ENCODE measurements at places on chromosomes 6 and 20.

GRCh38 chr20:61289166-61289565 lies 37.1 kb downstream of the CDH4 start:
- DNase-seq, result no peak

DNA sequence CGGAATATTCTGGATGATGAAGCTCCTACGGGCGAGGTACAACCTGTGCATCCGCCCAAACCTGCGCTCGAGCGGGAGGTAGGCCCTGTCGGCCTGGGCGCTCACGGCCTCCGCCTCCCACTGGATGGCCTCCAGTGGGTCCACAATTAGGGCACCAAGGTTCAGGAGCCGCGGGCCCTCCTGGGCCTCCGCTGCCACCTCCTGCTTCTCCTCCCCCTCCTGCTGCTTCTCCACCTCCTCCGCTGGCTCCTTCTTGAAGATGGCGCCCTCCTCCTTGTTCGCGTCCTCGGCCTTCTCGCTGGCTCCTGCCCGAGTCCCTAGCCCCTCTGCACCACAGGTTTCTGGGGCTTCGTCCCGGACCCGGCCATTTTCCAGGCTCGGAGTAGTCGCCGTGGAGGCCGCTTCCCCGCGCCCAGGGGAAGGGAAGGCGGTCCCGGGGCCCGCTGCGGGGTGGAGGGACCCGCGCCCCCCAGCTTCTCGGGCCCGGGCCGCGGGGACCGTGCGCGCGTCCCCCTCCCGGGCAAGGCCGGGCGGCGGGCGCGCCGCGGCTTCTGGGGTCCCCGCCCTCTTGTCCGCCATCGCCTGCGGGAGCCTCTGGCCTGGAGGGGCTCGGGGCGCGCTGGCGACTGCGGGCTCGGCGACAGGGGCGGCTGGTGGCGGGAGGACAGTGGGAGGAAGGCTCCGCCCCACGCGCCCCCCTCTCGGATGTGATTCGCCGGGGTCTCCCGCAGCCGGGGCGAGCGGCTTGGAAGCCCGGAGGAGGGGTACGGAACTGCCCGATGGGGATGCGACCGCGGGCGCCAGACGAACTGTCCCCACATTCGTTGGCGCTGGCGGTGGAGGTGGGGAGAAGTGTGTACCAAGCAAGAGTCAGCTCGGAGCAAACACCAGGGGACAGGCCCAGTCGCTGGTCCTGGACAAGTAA lies 17.6 kb downstream of the PLAGL2 start:
- peak; percentile 24 for DNase-seq

- no peak for DNase-seq
Observed at GRCh38 chr6:11711003-11711983, 67.3 kb downstream of the ADTRP start.

- no peak for DNase-seq
Observed at GRCh38 chr20:59703046-59703445, 98.7 kb downstream of the PHACTR3 start.

DNA sequence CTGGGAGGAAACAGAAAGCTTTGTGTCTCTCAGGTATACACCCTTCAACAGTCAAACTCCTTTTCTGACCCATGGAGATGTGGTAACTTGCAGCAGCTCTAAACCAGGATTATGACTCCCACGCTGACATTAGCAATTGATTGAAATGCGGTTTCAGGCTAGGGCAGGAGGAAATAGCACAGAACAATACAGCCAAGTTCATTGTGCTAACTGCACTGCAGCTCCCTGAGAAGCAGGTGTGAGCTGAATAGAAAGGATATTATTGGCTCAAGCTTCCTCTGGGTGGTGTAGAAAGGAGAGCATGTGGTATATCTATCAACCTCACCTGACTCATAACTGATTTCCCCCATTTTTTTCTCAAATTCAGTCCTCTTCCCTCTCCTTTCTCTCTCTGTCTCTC lies 612.3 kb upstream of the BTBD3 start:
- no peak for DNase-seq

- DNase-seq, result no peak
Observed at GRCh38 chr20:23928788-23929187, 49.2 kb upstream of the CST5 start.

DNA sequence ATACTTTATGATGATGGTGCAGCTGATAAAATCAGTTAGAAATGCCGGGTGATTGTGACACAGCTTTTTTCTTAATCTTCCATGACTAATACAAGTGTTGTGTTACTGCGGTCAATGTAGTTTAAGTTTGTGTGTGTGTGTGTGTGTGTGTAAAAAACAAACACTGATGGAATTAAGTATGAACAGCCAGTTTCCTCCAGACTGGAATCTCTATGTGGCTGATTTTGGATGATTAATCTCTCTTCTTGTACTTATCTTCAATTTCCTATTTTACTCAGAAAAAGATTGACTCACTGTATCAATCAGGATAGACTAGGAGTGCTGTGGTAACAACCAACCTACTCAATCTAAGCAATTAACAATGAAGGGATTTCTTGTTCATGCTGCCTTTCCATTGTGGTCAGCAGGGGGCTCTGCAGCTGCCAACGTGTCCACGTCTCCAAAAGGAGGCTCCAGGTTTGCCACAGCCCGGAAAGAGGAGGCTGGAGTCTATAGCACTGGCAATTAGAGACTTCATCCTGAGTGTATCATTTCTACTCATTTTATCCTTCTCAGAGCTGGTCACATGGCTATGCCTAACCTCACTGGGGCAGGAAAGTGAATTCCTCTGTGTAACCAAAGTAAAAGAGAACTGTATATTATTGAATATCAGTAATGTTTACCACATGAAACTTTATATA lies 107.7 kb downstream of the CD109 start:
- peak; percentile 44 for DNase-seq

- DNase-seq, result no peak
Observed at GRCh38 chr20:328027-328974, 2.9 kb downstream of the SOX12 start.

DNA sequence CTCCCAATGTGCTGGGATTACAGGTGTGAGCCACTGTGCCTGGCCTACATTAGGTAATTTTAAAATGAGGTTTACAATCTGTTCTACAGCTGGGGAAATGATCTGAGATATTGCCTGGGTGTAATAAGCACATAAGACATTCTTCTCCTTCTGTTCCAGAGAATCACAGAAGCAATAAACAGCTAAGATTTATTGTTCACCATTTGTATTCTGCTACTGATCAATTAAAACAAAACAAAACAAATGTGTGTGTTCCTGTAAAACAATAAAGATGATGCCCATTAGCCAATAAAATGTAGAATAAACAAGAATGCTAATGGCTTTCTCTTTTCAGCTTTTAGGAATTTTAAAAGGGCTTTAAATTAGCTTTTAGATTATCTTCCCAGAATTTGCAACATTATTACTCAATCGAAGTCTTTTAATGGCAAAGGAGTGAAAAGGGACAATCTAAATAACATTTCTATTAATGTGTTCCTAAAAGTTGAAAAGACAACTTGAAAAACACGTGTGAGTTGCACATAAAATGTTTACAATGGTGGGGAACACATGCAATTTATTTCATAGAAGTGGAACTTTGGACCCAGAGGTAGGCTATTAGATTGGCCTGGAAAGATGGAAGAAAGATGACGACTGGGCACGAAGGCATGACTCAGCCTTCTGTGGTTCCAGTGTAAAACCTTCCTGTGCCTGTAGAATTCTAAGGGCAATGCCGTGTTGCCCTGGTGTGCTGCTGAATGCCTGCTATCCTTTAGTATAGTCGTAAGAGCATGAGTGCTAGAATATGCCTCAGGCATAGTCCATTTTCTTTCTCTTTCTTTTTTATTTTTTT lies 29.0 kb upstream of the DEK start:
- DNase-seq, result no peak

DNA sequence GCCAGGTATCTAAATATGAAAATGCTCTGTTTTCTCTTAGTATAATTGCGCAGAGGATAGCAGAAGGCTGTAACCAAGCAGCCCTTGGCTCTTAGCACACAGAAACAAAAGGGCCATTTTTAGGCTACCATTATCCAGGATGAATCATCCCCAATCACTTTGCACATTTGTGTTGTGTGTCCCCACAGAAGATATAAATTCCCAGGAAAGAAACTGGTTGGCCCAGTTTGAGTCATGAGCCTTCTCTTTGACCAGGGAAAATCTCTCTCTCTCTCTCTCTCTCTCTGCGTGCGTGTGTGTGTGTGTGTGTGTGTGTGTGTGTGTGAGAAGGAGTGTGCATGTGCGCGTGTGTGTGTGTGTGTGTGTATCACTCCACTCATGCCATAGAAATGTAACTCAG lies 178.5 kb downstream of the FRK start:
- DNase-seq, result no peak

DNA sequence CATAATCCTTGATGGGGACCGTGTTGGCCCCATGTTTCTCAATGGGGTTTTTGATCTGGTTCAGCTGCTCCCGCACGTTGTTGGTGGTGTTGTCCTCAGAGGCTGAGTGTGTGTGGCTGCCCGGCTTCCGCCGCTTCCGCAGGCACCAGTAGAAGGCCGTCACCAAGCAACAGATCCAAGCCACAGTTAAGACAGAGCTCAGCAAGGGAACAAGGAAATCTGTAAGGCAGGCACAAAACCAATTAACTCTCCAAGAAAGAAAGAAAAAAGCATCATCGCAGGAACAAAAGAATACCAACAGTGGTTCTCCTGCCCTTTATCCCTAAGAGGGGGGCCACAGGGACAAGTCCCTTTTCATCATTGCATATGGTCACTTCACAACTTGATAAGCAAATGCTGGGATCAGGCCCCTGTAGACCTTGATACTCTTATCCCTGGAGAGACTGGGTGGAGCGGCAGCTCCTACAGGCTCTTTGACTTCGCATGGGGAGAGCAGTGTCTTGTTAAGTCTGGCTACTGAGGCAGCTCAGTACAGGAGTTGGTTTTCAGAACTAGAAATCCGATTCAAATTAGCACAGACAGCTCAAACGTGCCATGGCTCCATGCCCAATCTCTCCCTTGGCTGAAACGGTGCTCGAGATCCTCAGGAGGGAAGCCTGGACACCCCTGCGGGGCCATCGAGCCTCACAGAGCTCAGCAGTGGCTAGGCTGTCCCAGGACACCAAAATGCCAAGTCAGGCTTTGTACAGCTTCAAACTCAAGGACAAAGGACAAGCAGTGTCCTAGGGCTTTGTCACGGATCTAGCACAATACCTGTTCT lies 33.9 kb downstream of the JAG1 start:
- peak; percentile 59 for DNase-seq

- no peak for DNase-seq
Observed at GRCh38 chr6:1328129-1328800, 16.4 kb downstream of the FOXQ1 start.

DNA sequence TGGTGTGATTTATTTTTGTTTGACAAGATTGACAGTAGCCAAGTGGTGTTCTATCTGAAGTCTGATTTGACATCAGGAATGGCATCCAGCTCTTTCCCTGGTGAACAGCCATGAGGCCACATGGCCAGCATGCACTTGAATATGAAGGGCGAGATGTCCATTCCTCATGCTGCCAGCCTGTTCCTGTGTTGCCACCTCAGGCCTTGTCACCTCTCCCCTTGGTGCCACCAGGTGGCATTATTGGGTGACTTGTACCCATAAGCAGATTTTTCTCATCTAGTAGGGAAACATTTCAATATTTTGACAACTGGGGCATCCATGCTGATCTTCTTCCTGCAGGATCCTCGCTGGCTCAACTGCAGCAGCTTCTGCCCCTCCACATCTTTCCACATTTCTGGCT lies 199.1 kb downstream of the ERMARD start:
- peak; percentile 4 for DNase-seq

GRCh38 chr6:11277275-11278206 lies 45.1 kb upstream of the NEDD9 start:
- no peak for DNase-seq

DNA sequence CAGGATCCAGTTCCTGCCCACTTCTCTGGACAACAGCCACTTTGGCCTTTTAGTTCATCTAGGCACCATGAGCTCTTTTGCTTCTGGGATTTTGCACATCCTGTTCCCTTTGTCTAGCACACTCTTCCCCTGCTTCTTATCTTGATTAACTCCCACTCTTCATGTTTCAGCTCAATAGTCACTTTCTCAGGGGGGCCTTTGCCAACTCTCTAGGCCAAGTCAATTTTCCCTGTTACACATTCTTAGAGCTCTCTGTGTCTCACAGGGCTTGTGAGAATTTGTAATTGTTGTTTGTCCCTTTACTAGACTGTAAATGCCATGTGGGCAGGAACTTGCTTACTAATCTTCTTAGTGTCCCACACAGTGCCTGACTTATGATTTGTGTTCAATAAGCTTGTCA lies 58.1 kb upstream of the EPB41L1 start:
- no peak for DNase-seq

- no peak for DNase-seq
Observed at GRCh38 chr20:58458342-58459057, 56.7 kb downstream of the APCDD1L start.

- no peak for DNase-seq
Observed at GRCh38 chr20:57471496-57472372, 53.2 kb downstream of the CTCFL start.

GRCh38 chr6:32967151-32968091 lies 973 bp upstream of the BRD2 start:
- DNase-seq, result peak; percentile 69

DNA sequence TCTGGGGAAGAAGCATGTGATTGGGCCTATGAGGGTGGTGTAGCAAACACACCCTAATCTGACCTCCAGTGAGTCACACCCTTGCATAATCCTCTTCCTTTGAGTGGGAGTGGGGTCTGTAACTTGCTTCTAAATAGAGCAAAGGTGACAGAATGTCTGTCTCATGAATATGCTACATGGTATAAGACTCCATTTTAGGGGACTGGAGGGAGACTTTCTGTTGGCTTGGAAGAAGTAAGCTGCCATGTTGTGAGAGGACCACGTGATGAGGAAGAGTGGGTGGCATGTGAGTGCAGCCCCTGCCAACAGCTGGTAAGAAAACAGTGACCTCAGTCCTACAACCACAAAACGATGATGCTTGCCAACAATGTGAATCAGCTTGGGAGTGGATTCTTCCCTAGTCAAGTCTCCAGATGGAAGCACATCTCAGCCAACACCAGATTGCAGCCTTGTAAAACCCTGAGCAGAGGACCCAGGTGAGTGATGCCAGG lies 3.7 kb downstream of the AK9 start:
- DNase-seq, result peak; percentile 13

- no peak for DNase-seq
Observed at GRCh38 chr6:105326833-105327770, 75.8 kb downstream of the PREP start.

DNA sequence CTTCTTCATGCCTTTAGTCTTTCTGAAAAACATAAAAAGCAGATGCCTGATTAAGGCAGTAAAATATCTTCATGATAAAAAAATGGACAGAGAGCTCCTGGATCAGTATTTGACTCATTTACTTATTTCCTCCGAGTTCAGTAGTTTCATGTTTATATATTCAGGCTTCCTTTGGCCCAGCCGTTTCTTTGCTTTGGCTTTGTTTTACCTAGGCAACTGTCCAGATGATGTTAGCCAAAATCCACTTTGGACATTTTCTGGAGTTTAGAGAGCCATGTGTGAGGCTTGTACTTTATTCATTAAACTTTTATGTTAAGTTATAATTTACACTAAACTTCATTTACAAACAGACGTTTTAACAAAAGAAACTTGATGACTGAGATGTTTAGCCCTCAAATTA lies 307.1 kb upstream of the RSPO3 start:
- DNase-seq, result no peak

DNA sequence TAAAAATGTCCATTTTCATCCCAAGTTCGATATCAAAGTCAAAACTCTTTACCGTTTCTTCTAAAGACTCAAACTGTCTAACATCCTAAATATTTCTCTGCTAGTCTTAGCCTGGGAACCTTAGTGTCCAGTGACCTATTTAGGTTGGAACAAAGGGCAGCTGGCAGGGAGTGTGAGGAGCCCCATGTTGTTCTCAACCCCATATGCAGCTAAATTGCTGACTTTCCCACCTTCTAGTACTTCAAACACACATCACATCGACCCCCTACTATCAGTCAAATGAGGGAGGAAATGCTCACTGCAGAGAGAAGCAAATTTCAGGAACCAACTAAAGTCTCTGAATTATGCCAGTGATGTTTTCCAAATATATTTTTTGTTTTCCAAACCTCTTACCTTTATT lies 192.6 kb upstream of the RAB32 start:
- DNase-seq, result no peak

Data from Kasumi-1 (cell line).